Stimulated activated CD8-positive, alpha-beta memory T cell treated with anti-CD3 and anti-CD28 coated beads, Interleukin-4, amount 100 ng/mL, for 1 hour (primary cell): ENCODE measurements at places on chromosomes 3 and 15.
A peak's percentile ranks its signal among the peaks of the same experiment; 100 is the strongest.

- DNase-seq: no peak
Observed at GRCh38 chr15:89677381-89677780, 1.8 kb downstream of the PLIN1 start.

DNA sequence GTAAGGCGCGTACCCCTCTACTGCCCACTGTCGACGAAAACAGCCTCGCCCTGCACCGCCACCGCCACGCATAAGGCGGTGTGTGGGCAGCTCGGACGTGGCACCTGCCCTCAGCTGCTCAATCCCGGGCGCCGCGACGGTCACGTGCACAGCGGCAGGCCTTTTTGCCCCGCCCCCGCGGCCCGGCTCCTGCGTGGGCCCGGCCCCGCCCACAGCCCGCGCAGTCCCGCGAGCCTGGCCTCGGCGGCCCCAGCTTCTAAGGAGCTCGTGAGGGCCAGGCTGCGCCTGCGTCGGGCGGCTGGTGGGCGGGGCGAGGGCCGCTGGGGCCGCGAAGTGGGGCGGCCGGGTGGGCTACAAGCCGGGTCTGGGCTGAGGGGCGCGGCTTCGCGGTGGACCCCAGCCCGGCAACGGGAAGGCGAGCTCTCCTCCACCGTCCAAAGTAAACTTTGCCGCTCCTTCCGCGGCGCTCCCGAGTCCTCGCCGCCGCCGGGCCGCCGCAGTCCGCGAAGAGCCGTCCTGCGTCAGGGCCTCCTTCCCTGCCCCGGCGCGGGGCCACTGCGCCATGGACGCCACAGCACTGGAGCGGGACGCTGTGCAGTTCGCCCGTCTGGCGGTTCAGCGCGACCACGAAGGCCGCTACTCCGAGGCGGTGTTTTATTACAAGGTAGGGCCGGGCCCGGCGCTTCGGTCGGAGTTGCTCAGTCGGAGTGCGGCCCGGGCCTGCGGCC is at the start of gene CAPN7:
Gene CAPN7 (plus strand): TSS at position 313 of the 728 bp plus-strand sequence. CDS start 250 bp downstream, at position 563.
- peak; percentile 84 for DNase-seq

- DNase-seq: no peak
Observed at GRCh38 chr3:169137943-169138342, 525.6 kb downstream of the MECOM start.

GRCh38 chr3:150582620-150583019 is 20.5 kb upstream of the SELENOT start:
- no peak for DNase-seq

GRCh38 chr3:39108200-39108710 is 775 bp downstream of the TTC21A start:
- no peak for DNase-seq

DNA sequence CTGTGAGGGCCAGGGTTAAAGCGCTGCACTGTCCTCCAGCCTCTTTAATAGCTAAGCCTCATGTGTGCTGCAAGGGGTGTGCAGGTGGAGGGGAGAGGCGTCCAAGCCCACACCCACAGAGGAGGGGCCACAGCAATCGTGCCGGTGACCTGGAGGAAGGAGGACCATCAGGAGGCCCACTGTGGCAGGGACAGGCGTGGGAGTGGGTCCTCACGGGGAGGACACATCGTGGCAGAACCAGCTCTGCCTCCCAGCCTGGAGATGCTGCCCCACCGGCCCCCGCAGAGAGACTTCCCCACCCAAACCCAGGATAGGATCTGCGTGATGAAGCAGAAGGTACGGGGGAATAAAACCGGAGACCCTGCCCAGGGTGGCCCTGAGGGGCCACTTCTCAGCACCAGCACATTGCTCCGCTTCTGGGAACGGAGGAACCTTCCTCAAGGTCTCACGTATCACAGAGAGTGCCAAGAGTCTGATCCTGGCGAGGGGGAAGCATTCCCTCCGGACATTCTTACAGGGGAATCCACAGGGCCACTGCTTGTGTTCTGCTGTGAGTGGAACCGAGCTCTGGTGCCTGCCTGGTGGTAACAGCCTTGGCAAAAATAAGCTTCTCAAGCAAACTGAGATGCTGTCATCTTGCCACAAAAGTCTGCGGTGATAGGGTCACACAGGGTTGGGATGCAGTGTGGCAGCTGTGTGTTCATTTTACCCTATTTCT is 199.8 kb downstream of the XXYLT1 start:
- no peak for DNase-seq

- no peak for DNase-seq
Observed at GRCh38 chr15:69591905-69592508, 139.4 kb downstream of the RPLP1 start.

- DNase-seq: peak; percentile 41
Observed at GRCh38 chr3:71444028-71444860, 139.3 kb downstream of the FOXP1 start.

GRCh38 chr15:34331809-34332208 is 5.8 kb downstream of the SLC12A6 start:
- DNase-seq: no peak

GRCh38 chr3:196220587-196220986 is 4.3 kb downstream of the SLC51A start:
- no peak for DNase-seq

- no peak for DNase-seq
Observed at GRCh38 chr3:8441969-8442559, 59.6 kb upstream of the LMCD1 start.

DNA sequence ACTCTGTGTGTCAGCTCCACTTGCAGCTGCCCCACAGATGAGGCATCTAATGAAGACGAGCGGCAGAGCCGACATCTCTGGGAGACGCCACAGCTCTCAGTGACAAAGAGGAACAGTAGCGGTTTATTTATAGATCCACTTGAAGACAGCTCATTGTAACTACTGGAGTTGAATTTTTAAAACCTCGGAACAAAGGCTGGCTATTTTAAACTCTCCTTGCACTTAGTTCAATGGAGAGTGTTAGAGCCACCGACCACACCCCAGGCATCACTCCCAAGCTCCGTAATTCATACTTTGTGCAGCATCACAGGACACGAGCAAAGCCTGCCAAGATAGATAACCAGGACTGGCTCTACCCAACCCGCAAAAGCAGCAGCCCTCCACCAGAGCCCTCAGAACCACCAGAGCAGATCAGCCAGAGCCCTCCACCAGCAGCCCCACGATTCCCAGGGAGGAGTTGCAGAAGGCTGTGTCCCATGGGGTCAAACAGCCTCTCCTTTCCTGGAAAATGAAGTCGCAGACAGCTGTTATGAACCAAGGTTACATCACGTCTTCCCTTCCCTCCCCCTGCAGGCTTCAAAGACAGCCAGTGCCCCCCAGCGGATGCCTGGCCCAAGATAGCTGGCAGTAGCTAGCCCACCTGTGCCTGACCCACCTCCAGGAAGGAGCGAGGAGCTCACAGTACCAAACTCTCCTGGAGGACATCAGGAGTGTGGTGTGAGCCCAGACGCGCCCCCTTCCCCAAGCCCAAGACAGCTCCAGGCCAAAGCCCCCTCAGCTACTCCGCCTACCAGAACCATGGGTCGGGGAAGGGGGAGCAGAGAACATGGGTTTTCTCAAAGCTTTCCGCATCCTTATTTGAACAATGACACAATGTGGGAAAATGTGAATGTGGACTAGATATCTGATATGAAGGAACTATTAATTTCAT is 45.7 kb downstream of the POC1A start:
- no peak for DNase-seq

DNA sequence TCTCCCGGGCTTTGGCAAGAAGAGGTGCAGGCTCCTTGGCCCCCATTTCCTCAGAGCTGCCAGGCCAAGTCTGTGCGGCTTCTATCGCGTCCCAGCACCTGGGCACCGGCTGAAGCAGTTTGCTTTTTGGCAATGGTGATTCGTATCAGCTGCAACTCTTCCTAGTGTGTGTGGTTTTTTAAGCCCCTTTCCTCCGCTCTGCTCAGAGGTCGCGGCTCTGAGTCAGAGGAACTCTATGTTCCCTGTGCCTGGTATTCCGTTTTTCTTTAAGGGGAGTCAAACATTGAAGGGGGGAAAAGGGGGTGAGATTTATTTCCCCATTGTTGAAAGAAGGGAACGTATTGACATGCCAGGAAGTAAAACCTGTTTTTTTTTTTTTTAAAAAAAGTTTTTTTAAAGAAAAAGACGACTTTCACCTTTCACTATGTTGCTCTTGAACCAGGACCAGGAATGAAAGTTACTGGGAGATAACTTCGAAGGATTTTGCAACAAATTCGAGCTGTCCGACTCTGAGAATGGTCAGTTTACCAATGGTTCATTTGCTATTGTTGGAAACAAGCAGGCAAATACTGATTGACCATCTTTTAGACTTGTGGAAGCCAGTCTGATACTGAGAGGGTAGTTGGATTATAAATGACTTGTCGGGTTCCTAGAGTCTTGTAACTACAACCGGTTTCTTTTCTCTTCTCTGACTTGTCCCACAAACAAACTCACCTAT is 1.1 kb downstream of the ARMC8 start:
- no peak for DNase-seq

GRCh38 chr3:23953523-23953922 is 8.4 kb downstream of the NR1D2 start:
- no peak for DNase-seq

GRCh38 chr3:178275311-178275710 is 260.9 kb upstream of the KCNMB2 start:
- DNase-seq: no peak

DNA sequence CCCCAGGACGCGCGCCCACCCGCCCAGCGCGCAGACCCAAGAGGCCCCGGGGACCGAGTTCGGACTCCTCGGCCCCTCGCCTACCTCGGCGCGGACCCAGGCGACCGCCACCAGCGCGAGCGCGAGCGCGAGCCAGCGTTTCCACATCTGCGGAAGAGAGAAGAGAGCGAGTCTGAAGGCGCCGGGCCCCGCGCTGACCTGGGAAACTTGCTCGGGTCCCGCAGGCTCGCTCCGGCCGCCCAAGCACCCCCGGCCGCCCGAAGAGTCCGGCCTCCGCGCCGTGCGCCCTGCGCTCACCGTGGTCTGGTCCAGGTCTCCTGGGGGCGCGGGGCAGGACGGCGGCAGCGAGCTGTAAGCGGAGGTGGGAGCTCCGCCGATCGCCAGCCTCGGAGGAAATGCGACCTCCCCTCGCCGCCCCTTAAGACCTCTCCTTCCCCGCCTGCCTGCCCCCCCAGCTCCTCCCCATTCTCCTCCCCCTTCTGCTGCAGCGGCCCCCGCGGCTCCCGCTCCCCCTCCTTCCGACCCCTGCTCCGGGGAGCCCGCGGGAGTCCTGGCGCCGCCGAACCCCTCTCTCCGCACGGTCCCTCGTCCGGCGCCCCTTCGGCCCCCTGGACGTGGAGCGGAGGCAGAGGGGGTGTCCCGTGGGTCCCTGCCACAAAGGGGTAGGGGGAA is at the start of gene FSTL1:
Gene FSTL1 (minus strand): TSS at position 393 of the 672 bp plus-strand sequence. CDS start 246 bp downstream, at position 147.
- DNase-seq: no peak

- no peak for DNase-seq
Observed at GRCh38 chr3:172707030-172707429, 3.8 kb downstream of the NCEH1 start.

DNA sequence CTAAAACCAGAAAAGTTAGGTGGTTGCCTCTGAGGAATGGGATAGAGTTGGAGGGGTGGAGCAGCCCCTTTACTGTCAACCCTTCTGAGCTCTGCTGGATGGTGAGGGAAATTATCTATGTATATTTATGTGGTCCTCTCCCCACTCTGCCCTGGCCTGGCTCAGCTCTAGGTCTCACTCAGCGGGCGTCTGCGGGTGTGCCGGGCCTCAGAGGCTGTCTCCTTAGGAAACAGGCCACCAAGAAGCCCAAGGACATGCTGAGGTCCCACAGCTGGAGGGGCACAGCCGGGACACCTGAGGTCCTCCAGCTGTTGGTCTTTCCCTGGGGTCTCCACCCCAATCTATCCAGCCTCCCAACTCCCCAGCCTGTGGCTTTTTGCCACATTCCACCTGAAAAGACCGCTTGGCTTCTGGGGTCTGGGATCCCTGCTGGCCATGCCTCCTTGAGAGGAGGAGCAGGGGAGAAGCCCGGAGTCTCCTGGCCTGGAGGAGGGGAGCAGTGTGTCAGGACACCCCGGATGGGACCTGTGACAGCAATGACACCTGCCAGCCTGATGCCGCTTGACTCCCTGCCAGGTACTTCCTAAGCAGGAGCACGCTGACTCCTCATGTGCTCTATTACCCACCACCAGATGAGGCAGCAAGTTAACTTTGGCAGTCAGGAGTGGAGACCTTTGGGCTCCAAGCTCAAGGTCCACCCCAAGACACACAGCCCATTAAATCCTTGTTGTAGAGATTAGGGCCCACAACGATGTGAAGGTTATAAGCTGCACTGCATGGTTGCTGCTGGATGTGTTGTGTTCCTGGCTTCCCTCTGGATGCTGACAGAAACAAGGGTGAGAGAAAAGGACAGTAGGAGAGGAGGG is at the start of gene SLC28A1:
Gene SLC28A1 (plus strand): TSS at position 747 of the 866 bp plus-strand sequence. CDS start 3,099 bp downstream, outside the sequence.
- no peak for DNase-seq

DNA sequence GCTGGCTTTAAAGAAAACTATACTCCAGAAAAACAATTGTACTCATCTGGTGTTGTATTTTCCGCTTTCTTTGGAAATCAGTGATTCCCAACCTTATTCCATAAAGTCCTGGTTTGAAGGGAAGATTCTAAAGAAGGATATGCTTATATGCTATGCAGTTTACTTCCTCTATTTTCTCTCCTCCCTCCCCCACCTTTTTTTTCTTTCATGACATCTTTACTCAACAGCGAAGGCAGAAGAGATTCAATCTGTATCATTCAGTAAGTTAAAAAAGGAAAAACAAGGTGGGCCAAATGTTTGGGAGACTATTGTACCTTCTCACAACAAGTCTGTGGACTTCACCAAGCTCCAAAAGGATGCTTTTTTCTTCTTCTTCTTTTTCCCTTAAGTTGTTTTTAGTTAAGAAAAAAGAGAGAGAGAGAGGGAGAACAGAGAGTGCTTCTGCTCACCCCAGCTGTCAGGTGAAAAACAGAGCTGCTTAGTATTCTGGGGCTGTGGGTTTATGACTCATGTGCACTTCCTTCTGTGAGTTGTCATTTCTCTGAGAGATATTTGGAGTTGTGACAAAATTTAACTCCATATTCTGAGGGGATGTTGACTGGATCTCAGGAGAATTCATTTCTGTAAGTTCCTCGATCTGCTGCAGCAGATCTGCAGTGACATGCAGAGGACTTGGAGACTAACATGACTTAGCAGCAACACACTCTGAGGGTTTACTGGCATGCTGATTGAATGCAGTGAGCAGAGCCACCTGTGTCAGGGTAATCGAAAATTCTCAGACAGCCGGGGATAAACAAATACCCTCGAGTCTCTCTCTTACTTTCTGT is 70.7 kb downstream of the SSR3 start:
- DNase-seq: peak; percentile 7

GRCh38 chr3:132008837-132009236 is 26.0 kb downstream of the CPNE4 start:
- DNase-seq: no peak

DNA sequence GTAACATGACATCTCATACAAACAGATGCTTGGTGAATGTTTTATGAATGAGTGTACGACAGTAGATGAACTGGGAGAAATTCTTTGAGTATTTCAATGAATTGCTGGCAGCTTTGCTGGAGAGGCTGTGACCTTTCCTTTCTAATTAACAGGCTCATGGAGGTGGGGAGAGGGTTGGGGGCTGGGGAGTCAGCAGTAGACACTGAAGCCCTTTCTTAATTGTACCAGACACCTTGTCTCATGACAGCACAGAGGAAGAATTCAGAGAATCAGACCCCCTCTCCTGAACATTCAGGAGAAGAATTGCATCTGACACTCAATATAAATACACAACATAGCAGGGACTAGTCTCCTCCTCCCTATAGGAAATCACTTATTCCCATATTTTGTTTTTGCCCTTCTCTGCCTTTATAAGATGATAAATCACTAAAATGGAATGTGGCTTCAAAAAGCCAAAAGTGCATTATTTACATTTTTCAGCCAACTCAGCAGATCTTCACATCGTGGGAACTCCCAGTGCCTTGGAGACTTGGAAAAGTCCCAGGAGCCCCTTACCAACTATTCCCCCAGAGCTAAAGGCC is 66.2 kb upstream of the TPM1 start:
- no peak for DNase-seq
